ENCODE measurements at places on chromosomes 11 and 22.

DNA sequence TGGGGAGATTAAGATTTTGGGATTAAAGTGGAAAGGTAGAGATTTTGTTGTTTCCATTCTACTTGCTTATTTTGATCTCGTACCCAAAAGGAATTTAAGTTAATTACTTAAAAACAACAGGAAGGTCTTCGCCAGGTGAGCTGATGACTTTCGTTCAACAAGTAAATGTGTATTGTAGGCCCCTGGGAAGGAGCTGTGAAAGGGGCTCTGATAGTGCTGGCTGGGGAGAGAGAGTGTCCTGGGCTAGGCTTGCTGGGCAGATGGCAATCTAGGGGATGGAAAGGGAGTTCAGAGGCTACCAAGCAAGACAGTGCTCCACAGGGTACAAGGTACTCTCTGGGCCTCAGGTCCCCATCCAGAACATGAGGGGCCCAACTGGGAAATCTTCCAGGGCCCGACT is 189.4 kb downstream of the CEP164 start:
- no peak for DNase-seq

- DNase-seq: no peak
Observed at GRCh38 chr11:20566591-20567434, 32.6 kb upstream of the SLC6A5 start.

- DNase-seq: no peak
Observed at GRCh38 chr11:2931420-2931746, 2.2 kb upstream of the PHLDA2 start.

- no peak for DNase-seq
Observed at GRCh38 chr11:10418259-10418949, 36.7 kb upstream of the AMPD3 start.

- DNase-seq: no peak
Observed at GRCh38 chr11:17805873-17806272, 71.3 kb downstream of the KCNC1 start.

GRCh38 chr11:27304514-27304913 is 58.5 kb downstream of the CCDC34 start:
- DNase-seq: no peak

GRCh38 chr22:19051381-19052072 is 70.7 kb downstream of the DGCR2 start:
- DNase-seq: no peak

GRCh38 chr11:123173040-123173855 is 21.8 kb downstream of the CLMP start:
- DNase-seq: no peak

DNA sequence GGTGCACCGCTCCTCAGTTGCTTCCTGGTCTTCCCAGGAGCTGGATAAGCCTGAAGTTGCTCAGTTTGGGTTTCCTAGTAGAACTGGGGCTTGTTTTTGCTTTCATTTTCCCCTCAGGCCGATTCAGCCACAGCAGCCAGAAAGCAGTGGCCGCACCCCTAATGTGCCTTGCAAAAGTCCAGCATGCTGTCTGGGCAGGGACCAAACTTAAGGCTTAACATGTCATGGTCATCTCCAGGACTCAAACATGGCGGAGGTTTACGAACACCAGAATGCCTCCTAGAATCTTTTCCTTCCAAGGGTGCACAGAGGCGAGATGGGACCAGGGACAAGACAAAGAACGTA is 2.5 kb downstream of the GNG3 start:
- DNase-seq: no peak

- no peak for DNase-seq
Observed at GRCh38 chr22:44293876-44294275, 18.9 kb downstream of the SHISAL1 start.

- DNase-seq: peak; percentile 59
Observed at GRCh38 chr11:118908901-118909618, 16.7 kb downstream of the BCL9L start.

DNA sequence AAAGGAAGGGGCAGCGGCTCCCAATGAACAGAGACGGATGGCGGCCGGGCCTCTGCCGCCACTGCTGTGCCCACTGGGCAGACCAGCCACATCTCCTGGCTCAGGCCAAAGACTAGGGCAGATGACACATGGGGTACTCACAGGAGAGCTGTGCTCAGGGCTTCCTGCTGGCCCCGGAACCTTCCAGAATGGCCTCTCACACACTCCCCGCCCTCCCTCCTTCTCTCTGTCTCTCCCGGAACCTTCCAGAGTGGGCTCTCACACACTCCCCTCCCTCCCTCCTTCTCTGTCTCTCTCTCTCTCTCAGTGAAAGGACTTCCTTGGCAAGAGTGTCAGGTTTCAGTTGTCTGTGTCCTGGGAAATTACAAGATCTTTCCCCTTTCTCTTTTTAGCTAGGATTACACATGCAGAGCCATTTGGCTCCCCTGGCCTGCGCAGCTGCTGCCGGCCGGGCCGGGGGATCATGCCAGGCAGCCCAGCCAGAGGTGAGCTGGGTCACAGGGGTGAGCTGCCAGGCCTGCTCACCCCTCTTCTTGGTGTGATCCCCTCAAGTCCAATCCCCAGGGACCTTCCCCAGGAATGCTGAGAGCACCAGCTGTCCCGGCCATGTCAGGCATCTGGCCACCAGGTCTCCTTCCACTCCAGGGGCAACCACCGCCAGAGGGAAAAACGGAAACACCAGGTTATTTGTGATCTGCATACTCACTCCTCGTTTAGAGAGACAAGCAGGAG is 45.3 kb upstream of the ADA2 start:
- peak; percentile 15 for DNase-seq

GRCh38 chr11:266676-267439 is 11.3 kb upstream of the NLRP6 start:
- no peak for DNase-seq

GRCh38 chr11:35343033-35343598 is 76.2 kb downstream of the SLC1A2 start:
- DNase-seq: no peak

- no peak for DNase-seq
Observed at GRCh38 chr11:84497981-84498411, 1129.1 kb downstream of the DLG2 start.

- no peak for DNase-seq
Observed at GRCh38 chr11:124535552-124536232, 7.8 kb downstream of the OR8B12 start.

GRCh38 chr11:128924104-128924503 is 18.6 kb downstream of the TP53AIP1 start:
- no peak for DNase-seq

GRCh38 chr11:126601550-126602215 is 246.2 kb downstream of the ST3GAL4 start:
- DNase-seq: no peak

DNA sequence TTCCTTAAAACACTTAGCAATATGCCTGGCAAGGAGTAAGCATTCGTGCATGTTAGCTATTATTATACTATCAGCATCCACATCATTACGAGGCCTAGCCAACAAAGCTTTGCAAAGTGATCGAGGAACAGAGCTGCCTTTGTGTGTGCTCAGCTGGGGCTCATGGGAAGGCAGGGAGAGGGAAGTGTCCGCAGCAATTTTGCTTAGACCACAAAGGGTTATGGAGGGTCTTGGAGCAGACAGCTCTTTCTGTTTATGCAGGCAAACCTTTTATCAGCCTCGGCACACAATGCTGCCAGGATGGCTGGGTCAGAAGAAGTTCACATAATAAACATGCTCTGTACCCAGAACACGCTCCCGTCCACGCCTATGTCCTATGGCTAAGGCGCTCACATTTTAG is 10.9 kb upstream of the DKK3 start:
- no peak for DNase-seq

GRCh38 chr11:14237444-14237961 is 121.5 kb downstream of the RRAS2 start:
- DNase-seq: no peak

- DNase-seq: no peak
Observed at GRCh38 chr11:132056689-132057088, 686.3 kb downstream of the NTM start.

GRCh38 chr22:24434471-24435322 is 7.3 kb downstream of the ADORA2A start:
- no peak for DNase-seq

- DNase-seq: no peak
Observed at GRCh38 chr11:63573881-63574855, 11.0 kb upstream of the PLAAT2 start.

GRCh38 chr11:105492010-105492409 is 117.9 kb upstream of the GRIA4 start:
- no peak for DNase-seq

- no peak for DNase-seq
Observed at GRCh38 chr22:20408891-20409290, 14.9 kb downstream of the ZNF74 start.

DNA sequence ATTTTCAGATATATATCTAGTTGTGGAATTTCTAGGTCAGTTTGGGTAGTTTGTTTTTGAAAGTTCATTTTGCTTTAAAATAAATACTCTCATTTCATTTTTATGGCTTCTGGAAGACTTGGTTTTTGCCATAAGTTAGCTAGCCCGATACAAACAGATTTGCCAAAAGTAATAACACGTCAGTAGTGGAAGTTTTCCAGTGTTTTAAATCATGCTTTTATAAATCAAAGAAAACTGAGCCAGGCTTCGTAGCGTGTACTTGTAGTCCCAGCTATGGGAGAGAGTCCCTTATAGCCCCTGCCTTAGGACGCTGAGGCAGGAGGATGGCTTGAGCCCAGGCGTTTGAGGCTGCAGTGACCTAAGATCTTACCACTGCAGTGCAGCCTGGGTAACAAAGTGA is 21.7 kb upstream of the MICALL1 start:
- no peak for DNase-seq

DNA sequence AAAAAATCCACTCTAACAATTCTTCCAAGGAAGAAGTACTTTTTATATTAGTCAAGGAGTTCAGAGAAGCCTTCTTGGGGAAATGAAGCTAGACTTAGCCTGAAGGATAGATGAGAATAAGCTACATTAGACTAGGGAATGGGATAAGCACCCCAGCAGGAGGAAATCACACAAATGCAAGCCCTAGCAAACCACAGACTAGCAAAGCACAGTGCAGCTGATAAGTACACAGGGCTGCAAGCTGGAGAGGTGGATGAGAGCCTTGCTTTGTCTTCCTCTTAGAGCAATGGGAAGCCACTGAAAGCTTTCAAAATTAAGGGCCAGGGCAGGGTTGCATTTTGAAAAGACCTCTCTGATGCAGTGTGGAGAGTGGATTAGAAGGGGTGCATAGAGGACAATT is 946.2 kb downstream of the LRRC4C start:
- no peak for DNase-seq

GRCh38 chr11:110512026-110512425 is 82.3 kb downstream of the FDX1 start:
- no peak for DNase-seq

DNA sequence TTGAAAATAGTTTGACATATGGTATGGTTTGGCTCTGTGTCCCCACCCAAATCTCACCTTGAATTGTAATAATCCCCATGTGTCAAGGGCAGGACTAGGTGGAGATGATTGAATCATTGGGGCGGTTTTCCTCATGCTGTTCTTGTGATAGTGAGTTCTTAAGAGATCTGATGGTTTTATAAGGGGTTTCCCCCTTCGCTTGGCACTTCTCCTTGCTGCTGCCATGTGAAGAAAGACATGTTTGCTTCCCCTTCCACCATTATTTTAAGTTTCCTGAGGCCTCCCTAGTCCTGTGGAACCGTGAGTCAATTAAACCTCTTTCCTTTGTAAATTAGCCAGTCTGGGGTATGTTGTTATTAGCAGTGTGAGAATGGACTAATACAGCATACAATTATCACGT is 7.7 kb downstream of the KCTD21 start:
- no peak for DNase-seq
